Activated CD8-positive, alpha-beta memory T cell treated with anti-CD3 and anti-CD28 coated beads for 48 hours (primary cell): ENCODE measurements at places on chromosomes 5 and 9.
A peak's percentile ranks its signal among the peaks of the same experiment; 100 is the strongest.

DNA sequence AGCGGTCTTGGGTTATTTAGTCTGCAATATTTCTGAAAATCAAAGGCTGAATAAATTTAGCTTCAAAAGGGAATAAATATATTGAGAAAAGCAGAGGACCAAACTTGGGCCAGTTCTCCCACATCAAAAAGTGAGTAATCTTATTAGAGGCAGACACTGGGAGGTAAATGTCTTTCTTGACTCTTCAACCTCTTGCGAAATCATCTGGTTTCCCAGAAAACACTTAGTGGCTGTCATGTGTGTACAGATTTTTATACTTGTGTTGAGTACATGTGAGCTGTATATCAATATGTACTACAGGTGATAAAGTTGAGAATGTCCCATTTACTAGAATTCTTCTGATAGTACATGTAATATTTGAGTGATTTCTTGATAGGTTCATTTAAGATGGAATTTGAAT is 454.9 kb downstream of the PRR16 start:
- no peak for DNase-seq

DNA sequence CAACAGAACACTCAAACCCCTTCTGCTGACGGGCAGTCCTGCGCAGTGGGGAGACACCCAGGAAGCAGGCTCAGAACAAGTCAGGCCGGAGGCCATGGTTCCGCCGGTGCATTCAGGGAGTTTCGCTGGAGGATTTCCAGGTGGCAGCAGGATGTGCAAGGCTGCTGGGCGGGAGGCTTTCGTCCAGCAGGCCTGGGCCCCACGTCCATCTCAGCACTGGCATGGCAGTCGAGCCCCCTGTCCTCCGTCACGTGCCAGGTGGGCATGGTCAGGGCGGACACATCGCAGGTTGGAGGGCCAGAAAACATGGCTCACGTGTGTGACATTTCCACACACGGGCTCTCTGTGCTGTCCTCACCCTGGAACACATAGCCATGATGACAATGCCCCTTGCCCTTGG is 299.9 kb upstream of the IRX2 start:
- no peak for DNase-seq

DNA sequence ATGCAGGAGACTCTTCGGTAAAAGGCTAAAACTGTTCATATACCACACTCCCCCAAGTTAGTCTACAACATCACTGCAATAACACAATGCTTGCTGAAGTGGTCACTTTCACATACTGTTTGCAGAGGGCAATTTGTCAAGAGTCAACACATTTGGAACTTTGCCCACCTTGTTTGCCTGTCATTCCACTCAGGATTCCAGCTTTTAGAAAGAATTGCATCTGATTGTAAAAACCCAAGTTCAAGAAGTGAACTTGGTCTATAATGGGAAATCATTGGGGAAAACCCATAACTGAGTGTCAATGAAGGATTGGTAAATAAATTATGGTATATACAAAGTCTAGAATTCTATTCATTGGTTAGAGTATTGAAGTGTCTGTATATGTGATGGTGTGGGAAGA is 120.5 kb downstream of the GADD45G start:
- no peak for DNase-seq

DNA sequence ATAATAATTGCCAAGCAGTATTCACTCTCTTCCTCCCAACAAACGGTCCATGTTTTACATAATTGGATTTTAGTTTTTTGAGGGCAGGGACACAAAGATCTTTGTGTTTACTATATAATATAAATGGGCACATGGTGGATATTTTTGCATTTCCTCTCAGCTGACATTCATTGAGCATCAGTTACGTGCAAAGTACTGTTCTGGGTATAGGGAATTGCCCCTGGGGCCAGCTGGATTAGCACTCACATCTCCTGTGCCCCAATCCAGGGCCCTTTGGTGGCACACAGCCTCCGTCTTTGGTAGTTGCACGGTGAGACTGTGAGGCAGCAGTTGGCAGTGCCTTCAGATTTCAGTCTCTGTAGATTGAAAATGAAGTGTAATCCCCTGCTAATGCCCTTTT is 1.6 kb downstream of the TDRD7 start:
- no peak for DNase-seq

- DNase-seq, result no peak
Measured at GRCh38 chr9:11742471-11742870, 950.7 kb upstream of the TYRP1 start.

- no peak for DNase-seq
Measured at GRCh38 chr5:36561601-36562000, 44.8 kb upstream of the SLC1A3 start.

GRCh38 chr9:137114613-137115393 is at the start of gene DPP7:
TSS of gene DPP7 (minus strand) at chr9:137114733. CDS start at chr9:137114713, 20 bp downstream.
- peak; percentile 66 for DNase-seq
